SJCRH30 (cell line): ENCODE measurements at places on chromosomes 7 and 10. TPM values are rescaled to one million over a fixed set of nuclear protein-coding genes. Genes with fewer than 3 reads are reported as not detected.

GRCh38 chr10:43118631-43119415 is 19.4 kb upstream of the CSGALNACT2 start:
- DNase-seq = no peak

ANKRD61 gene
- 0.23 and 0.63 TPM in 2 replicates for total RNA-seq

GRCh38 chr10:3261921-3262320 is 89.3 kb upstream of the PITRM1 start:
- no peak for DNase-seq

DNA sequence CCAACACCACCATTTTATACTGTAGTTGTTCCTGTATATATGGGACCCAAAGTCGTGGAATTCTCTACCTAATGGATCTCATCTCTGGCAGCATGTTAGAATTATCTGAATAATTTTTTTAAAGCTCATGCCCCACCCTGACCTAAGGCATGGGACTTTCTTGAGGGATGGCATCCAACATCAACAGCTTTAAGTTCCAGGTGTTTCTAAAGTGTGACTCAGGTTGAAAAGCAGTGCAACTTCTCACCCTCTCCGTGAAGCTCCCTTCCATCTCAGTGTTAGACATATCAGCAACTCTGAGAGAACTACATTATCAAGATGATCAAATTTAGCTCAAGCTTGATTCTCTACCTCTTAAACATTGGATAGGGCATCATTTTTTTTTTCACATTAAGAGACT is 18.1 kb upstream of the RAB18 start:
- no peak for DNase-seq

- DNase-seq = no peak
Measured at GRCh38 chr7:108193594-108194498, 63.7 kb upstream of the LAMB4 start.

- no peak for DNase-seq
Measured at GRCh38 chr10:113005380-113005779, 55.3 kb downstream of the TCF7L2 start.

DNA sequence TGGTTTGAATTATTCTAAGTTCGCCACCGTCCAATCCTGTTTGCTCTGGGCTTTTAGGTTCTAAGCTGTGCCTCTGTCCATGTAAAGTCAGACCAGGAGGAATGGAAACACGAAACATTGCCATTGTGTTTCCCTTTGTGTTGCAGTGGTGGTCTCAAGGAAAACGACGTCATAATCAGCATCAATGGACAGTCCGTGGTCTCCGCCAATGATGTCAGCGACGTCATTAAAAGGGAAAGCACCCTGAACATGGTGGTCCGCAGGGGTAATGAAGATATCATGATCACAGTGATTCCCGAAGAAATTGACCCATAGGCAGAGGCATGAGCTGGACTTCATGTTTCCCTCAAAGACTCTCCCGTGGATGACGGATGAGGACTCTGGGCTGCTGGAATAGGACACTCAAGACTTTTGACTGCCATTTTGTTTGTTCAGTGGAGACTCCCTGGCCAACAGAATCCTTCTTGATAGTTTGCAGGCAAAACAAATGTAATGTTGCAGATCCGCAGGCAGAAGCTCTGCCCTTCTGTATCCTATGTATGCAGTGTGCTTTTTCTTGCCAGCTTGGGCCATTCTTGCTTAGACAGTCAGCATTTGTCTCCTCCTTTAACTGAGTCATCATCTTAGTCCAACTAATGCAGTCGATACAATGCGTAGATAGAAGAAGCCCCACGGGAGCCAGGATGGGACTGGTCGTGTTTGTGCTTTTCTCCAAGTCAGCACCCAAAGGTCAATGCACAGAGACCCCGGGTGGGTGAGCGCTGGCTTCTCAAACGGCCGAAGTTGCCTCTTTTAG is 46.3 kb upstream of the DMBT1 start:
- DNase-seq = no peak

GRCh38 chr10:120386896-120387295 is 70.1 kb upstream of the PLPP4 start:
- no peak for DNase-seq

GRCh38 chr7:140719721-140720120 is 23.2 kb downstream of the NDUFB2 start:
- no peak for DNase-seq

GRCh38 chr7:23393636-23394035 is 76.7 kb downstream of the IGF2BP3 start:
- DNase-seq = no peak

AKR1D1 gene
- total RNA-seq = not detected in 2 replicates

GRCh38 chr7:127189886-127190285 is 62.9 kb downstream of the GRM8 start:
- DNase-seq = peak; percentile 9

VPS37D gene
- total RNA-seq = 0.53 and 1.2 TPM in 2 replicates

DNA sequence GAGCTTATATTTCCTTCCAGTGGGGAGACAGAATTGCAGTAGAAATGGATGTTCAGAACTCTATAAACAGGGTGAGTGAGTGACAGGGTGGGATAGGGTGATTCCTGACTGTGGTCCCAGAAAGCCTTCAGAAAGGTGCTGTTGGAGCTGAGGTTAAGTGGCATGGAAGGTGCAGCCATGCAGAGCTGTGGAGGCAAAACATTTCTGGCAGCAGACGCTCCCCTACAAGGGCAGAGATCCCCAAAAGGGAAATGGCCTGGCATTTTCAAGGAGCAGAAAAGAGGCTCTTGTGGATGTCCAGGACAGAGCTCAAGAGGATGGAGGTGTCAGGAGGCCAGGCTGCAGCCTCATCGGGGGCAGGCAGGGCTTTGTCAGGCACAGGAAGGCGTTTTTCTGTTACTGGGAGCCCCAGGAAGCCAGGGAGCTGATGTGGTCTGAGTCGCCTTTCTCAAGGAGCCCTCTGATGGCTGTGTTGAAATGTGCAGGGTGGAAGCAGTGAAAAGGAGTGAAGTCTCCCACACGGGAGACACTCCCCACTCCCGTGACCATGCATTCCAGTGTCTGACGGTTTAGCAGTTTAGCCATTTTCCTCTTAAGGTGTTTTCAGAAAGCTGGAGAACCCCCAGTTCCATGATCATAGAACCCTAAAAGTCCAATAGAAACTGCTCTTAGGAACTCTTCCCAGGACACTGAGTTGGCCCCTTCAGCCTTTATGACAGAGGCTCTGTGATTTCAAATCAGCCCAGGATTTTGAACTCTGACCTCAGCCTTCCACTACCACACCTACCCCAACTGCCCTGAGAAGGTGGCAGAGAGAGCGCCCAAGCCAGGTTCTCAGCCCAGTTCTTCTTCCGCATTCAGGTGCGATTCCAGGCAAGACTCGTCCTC is 96.2 kb downstream of the C10orf105 start:
- no peak for DNase-seq

OPN1SW gene
- total RNA-seq = not detected in 2 replicates

GRCh38 chr10:72550239-72550638 is 75.6 kb downstream of the MICU1 start:
- DNase-seq = no peak

GRCh38 chr7:140638173-140638791 is 2.3 kb downstream of the DENND2A start:
- DNase-seq = no peak

GRCh38 chr7:39892361-39892760 is 57.7 kb upstream of the CDK13 start:
- no peak for DNase-seq

GRCh38 chr10:96290368-96291133 is 13.7 kb upstream of the DNTT start:
- no peak for DNase-seq

DNA sequence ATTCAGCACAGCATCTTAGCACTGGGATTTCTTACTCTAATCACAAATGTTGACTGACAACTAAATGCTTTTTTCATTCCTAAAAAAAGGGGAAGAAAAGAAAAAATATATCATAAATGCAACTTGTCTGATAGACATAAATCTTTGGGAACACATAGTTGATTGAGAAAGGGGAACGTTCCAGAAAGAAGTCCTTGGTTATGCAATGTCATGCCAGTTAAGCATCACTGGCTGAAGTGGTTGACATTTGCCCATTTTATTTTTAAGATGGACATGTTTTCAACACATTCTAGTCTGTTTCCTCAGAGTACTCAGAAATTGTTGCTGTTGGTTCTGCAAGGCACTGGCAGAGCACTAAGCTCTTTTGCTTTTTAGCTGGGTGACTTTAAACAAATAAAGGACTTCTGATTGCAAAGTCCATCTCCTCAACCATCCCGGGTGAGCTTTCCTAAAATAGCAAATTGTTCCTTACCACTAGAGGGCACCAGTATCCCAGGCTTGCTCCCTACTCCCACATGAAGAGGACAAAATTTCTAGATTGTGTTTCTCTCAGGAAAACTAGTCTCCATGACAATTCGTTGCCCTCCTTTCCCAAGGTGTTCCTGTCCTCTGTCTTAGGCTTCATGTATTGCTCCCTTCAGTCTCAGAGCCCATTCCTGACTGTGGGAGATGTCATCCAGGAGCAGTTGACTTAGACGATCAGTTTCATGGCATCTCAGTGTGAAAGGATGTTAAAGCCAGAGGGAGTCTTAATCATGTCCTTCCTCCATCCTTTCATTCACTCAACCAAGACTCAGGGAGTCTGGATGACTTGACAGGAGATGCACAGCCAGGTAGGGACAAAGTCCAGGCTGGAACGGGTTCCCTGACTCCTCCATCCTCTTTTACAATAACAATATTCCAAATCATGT is 23.9 kb downstream of the OPALIN start:
- DNase-seq = peak; percentile 5

GRCh38 chr10:53572799-53573198 is 800.2 kb upstream of the MBL2 start:
- DNase-seq = no peak

DNA sequence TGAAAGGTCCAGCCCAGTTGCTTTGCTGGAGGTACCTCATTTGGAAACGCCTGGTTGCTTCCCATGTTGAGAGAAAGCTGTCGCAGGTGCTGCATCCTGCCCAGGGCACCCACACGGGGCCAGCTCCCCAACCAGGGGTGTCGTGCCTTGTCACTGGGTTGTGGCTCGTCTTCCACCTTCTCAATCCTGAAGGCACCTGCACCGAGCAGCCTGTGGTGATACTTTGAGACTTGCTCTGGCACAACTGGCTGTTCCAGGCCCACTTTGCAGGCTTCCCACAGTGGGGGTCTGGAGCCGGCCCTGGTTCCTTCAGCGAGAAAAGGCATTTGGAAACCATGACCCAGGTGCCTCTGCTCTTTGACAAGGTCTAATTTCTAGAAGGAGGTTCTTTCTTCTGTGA is 197.3 kb upstream of the PPP2R2D start:
- no peak for DNase-seq

DNA sequence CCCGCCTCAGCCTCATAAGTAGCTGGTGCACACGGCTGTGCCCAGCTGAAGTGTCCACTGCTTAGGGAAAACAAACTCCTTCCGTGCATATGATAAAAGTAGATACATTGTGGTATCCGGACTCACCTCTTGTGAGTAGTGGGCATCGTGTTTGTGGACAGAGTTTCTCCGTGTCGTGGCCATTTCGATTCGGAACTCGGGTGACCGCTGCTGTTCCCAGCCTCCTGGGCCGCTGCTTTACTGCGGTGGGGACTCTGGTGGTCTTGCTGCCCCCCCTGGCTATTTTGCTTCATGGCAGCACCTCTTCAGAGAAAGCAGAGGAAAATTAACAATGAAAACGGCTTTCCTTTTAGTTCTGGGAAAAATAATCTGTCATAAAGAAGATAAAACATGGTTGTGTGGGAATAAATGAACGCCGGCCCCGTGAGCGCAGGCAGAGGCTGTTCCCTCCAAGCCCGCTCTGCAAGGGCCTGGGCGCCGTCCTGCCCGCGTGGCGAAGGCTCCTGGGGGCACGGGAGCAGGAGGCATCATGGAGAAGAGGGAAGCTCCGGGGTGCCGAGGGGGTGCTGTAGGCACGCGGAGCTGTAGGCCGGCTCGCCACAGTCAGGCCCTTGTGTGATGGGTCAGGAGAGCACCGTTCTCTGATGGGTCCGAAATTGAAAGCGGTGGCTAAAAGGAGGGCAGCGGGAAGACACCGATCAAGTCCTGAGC is 107.4 kb downstream of the ACTR3B start:
- no peak for DNase-seq

GRCh38 chr10:45532480-45532879 is 140.1 kb downstream of the ZFAND4 start:
- DNase-seq = peak; percentile 6

HMX3 gene
- total RNA-seq = 0.12 and 0.23 TPM in 2 replicates

GRCh38 chr7:47254081-47254977 is 327.6 kb downstream of the TNS3 start:
- peak; percentile 67 for DNase-seq

FAM131B gene
- total RNA-seq = 0.15 and 0.22 TPM in 2 replicates

DNA sequence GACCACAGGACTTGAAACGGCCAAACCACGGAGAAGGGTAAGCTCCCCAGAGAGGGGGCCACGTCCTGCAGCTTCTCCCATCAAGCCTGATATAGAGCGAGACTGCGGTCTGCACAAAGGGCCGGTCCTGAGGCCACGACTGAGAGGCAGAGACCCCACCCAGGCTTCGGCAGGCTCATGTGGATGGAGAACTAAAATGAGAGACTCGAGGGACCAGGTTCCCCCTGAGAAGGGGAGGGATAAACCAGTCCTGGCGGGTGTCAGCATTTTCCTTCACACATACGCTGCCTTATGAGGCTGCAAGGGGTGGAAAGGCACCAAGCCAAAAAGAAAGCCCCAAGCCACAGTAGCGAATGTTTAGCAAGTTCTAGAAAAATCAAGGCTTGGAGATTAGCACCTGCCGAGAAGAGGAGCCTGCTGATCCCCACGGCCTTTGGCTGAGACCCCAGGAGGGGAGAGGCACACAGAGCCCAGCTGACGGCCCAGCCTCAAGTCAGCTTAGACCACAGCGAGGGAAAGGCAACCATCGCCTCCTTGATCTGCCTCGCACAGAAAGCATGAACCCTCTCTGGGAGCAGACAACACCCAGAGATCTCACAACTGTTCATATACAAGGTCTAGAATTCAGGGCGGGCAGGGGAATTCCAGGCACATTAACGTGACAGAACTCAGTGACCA is 92.6 kb upstream of the RNF32 start:
- DNase-seq = no peak

DNA sequence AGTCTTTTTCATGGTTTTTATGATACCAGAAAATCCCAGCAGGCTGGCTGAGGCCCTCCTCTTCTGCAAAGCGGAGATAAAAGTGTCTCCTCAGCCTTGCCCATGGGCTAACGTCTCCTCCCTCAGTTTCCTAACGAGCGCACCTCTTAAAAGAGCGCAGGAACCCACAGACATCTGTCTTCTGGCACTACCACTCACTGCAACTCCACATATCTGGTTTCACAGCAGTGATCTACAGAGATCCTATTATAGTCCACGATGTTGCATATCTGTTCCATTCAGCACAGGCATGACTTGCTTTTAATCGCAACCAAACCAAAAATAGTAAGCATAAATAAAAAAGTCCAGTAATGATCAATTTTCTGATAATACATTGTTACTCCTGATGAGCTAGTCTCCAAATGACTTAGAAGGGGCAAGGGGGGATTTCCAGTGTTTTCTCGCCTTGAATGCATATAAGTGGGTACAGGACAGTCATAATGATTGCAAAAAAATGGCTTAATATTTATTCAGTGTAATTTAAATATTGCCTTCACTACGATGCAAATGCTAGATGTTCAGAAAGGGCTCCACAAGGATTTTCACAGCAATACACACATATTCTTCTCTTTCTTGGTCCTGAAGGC is 20.9 kb downstream of the ANKRD22 start:
- DNase-seq = no peak
